Ovary (tissue), 10 donors: ENCODE measurements at places on chromosomes 2 and 18. TPM values are rescaled to one million over a fixed set of nuclear protein-coding genes. Genes with fewer than 3 reads are reported as not detected.

Gene SPEG
- polyA plus RNA-seq: 31.4 TPM

Gene ACKR3
- 16.1 TPM for polyA plus RNA-seq

Gene SNTG2
- 0.17 TPM for polyA plus RNA-seq

Gene GCG
- polyA plus RNA-seq: not detected

Gene LMAN1
- 51.2 TPM for polyA plus RNA-seq

Gene GAL3ST2
- polyA plus RNA-seq: not detected
